DND-41 (cell line): ENCODE measurements at places on chromosomes 7 and 10.

- DNase-seq: no peak
Observed at GRCh38 chr10:124156524-124157260, 63.3 kb upstream of the CHST15 start.

GRCh38 chr10:71429929-71430328, 33.2 kb downstream of the CDH23 start:
- no peak for DNase-seq

GRCh38 chr10:4280461-4281189, 495.6 kb upstream of the KLF6 start:
- DNase-seq: no peak

GRCh38 chr10:53537508-53537907, 764.9 kb upstream of the MBL2 start:
- DNase-seq: no peak

- no peak for DNase-seq
Observed at GRCh38 chr7:20793694-20794394, 7.2 kb upstream of the SP8 start.

GRCh38 chr10:7444551-7445121, 33.8 kb upstream of the SFMBT2 start:
- no peak for DNase-seq

GRCh38 chr10:8245814-8246142, 191.3 kb downstream of the GATA3 start:
- DNase-seq: peak; percentile 62

DNA sequence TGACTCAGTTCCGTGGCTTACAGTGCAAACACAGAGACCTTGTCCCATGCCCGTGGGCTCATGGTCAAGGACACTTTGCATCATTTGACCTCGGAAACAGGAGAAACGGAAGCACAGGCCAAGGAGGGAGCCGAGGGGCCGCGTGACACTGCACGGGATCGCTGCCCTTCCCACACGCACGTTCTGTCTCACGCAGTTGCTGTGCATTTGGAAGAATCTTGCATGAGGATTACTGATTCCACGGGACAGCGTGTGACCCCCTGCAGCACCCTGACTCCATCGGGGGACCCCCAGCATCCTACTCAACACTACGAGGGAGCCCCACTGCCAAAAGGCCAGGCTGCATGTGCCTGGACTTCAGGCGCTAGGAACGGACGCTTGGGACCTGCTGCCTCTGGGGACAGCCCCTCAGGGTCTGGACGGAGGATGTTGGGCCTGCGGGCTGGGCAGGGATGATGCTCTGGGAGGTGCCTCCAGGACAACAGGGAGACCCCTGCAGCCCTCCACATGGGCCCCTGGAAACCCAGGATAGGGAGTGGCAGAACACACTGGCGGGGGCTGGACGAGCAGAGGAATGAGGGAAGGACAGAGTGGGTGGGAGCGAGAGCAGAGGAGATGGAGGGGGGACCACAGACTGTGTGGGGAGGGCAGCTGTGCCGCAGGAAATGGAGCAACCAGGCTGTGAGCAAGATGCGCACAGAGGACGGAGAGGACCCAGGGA, 222.2 kb downstream of the DNAJB6 start:
- DNase-seq: no peak

- no peak for DNase-seq
Observed at GRCh38 chr10:27153329-27153728, 855 bp downstream of the YME1L1 start.

GRCh38 chr7:112014347-112014746, 191.9 kb downstream of the DOCK4 start:
- DNase-seq: no peak

DNA sequence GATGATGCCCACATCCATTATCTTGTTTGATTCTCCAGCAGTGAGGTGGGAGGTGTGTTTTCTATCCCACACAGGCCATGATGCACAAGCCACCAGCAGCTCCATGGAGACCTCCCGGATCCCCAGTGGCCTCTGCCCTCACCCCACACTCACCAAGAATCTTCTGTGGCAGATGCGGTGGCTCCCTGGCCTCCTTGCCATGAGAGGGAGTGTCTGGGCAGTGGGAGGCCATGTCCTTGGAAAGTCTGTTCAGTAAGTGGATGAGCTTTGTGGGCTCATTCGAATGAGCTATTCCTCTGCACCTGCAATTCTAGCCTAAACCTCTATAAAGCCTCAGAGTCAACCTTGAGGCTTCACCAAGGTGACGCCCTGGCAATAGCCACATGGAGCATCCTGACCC, 243.8 kb downstream of the TCERG1L start:
- DNase-seq: no peak

- no peak for DNase-seq
Observed at GRCh38 chr7:147053746-147054145, 937.1 kb downstream of the CNTNAP2 start.

DNA sequence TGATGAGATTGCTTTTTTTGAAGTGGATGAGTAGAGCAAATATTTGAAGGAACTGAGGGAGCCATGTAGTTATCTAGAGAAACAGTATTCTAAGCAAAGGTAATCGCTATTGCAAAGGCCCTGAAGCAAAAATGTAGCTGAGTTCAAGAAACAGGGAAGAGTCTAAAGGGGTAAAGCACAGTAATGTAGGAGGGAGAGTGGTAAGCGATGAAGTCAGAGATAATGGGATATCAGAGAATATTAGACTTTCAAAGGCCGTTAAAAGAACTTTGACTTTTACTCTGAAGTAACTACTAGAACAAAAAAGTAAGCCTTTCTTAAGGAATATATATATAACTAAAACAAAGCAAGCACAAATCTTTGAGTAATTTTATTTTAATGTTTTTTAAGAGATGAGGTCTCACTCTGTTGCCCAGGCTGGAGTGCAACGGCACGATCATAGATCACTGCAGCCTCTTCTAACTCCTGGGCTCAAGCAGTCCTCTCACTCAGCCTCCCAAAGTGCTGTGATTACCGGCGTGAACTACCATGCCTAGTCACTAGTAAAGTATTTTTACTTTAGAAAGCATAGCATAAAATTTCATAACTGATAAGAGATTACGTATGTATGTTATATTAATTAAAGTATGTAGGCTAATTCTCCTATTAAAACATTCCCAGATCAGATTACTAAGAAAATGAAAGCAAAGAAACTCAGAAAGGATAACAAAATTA, 61.7 kb upstream of the OIT3 start:
- no peak for DNase-seq

- DNase-seq: no peak
Observed at GRCh38 chr7:115038158-115038557, 116.3 kb downstream of the MDFIC start.

- peak; percentile 76 for DNase-seq
Observed at GRCh38 chr10:119333146-119333792, 125.9 kb downstream of the GRK5 start.

DNA sequence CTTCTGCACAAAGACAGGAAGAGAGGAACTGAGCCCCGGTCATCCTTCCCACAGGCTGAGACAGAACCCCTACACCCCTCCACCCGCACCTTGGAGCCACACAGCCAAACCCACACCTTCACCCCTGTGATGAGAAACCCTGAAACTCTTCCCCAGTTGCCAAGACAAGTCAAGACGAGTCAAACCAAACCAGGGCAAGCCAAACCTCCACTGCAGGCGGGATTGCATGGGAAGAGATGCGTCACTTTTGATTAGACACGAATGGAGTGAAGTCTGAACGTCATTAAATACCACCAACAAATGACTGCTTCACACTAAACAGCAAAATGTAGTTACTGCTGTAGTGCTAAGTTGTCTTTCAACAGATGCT, 73.8 kb downstream of the PRPF18 start:
- no peak for DNase-seq

- peak; percentile 36 for DNase-seq
Observed at GRCh38 chr7:118298771-118299170, 74.3 kb downstream of the ANKRD7 start.

- no peak for DNase-seq
Observed at GRCh38 chr10:122617476-122618270, 57.1 kb downstream of the DMBT1 start.

GRCh38 chr10:105827133-105827532, 1186.0 kb downstream of the SORCS3 start:
- no peak for DNase-seq
